ENCODE measurements at places on chromosomes 12 and 14.

DNA sequence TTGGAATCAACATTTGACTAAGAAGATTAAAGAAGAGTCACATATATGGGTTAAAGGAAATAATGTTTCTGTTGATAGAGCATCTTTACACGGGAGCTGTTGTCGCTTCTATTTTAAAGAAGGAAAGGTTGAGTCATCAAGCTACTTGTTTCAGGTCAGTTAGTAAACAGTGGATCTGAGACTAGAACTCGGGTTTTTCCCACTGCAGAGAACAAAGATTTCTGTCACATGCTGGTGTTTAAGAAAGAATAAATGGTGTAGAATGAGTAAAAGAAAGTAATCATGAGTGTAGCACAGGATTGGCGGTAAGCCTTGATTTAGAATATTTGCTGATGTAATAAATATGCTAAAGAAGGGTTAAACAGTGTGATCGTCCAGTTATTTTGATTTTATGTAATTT is 455.5 kb downstream of the AEBP2 start:
- no peak for DNase-seq

DNA sequence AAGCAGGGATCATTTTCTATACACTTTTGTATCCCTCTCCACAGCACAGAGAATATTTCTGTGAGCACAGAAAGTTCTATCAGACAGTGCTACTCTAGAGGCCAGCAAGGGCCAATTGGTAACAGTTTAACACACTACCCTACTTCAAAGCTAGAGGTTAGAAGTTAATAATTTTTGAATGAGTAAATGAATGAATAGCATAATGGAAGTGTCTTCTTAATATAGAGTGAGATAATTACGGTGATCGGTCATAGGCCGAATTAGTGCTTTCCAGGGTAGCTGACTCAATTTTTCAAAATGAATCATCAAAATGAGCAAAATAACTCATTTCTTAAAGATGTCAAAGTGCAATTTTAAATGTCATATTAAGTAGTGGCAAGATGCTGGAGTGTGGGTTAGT is 67.0 kb upstream of the CCDC198 start:
- DNase-seq, result no peak

DNA sequence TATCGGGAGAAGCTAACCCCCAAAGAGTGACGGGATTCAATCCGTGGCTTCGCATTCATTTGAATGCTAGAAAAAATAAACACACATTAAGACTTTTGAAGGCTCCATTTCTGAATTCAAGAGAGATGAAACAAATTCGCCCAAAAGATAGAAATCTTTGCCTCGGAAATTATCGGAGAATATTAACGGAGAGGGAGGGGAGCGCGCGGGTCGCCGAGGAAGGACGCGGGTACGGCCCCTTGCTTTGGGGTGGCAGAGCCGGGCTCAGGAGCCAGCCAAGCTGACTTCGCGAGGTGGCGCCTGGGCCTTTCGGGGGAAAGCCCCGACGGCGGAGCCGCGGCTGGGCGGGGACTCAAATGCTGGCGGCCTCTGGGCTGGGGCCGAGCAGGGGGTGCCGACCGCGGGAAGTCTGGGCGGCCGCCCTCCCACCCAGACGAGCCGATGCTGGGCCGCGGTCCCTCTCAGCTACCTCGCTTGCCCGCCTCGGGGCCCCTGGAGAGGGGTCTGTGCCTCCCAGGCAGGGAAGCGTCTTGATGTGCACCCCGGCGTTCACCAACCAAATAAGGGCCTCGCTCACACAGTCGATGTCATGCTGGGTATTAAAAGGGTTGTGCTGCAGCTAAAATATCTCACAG is 14.7 kb downstream of the NKX2-1 start:
- no peak for DNase-seq

DNA sequence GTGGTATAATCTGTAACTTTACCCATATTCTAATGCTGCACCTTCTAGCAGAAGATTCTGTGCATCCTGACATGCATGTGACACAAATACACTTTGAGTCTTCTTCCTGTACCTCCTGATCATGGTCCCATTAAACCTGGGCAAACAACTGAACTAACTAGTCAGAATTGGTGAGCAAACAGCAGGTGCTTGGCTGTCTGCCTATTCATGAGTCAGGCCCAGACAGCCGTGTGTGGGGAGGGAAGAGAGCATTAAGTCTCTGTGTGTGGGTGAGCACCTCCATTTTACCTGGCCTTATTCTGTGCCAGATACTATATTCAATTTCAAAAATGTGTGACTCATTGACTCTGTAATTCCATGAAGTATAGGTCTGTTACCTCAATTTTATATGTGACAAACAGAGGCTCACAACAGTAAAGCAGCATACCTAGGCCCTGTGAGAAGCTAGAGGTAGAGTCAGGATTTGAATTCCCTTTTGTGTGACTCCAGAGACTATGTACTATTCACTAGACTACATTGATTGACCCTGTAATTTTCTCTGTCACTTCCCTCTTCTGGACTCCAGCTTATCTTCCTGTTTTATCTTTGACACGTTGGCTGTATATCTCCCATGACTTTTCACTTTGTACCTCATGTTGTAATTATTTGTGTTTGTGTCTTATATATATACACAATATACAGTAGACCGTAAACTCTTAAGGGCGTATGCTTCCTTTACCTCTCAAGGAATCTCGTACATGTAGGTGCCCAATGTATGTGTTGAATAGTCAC is 32.2 kb downstream of the SUSD6 start:
- DNase-seq, result peak; percentile 92
